Activated T-cell treated with anti-CD3 and anti-CD28 coated beads, Interleukin-2, amount 50 U/mL, for 4 hours (primary cell): ENCODE measurements at places on chromosomes 4 and X. TPM values are rescaled to one million over a fixed set of nuclear protein-coding genes. Genes with fewer than 3 reads are reported as not detected.

- DNase-seq: peak; percentile 36
Observed at GRCh38 chrX:130171446-130172126, at the start of gene RAB33A. RAB33A (plus strand) TSS chrX:130171962; CDS start chrX:130172063, 101 bp downstream.

DNA sequence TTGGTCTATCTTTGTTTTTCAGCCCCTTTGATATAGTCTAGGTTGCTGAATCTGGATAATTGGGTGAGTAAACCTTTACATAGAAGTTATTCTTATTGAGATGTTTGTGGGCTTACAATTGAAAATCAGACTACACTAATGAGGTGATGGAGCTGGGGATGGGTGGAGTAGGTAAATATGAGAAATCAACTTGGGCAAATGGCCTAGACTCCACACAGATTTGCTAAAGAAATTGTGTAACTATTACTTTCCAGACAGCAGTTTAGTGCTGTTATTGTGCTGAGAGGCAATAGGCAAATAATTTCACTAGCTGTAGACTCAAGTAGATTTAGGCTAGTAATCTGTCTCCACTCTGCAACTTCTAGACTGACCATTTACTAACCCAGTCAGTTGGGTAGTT, 8.2 kb downstream of the DIAPH2 start:
- no peak for DNase-seq

GRCh38 chr4:156495091-156495490, 476.5 kb downstream of the PDGFC start:
- no peak for DNase-seq

GRCh38 chrX:154466907-154467306, 8.8 kb downstream of the PLXNA3 start:
- no peak for DNase-seq

GRCh38 chr4:5143940-5144339, 92.7 kb downstream of the STK32B start:
- DNase-seq: no peak

DNA sequence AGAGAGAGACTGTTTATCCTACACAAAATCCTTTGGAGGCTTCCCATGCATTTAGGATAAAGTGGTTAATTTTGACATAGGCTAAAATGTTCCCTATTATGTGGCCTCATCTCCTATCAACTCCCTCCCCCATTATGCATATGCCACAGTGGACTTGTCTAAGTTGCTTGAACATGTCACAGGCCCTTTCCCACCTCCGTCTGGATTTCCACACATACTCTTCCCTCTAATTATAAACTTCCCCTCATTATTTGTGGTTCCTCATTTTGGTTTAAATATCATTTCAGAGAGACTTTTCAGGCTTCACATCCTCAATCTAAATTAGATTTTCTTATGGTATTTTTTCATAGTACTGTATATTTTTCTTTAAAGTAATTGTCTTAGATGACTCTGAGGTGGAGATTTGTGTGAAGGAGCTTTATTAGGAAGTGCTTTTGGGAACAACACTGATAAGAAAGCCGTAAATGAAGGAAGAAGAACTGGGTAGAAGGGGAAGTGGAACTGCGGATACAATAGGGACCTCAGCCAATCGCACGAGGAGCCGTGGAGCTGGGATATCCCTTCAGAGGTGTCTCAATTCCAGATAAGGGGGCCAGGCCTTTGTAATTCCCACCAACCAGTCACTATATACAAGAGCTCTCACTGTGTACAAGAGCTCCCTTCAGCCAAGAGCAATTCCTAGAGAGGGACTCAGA, 7.9 kb downstream of the C4orf17 start:
- DNase-seq: no peak

DNA sequence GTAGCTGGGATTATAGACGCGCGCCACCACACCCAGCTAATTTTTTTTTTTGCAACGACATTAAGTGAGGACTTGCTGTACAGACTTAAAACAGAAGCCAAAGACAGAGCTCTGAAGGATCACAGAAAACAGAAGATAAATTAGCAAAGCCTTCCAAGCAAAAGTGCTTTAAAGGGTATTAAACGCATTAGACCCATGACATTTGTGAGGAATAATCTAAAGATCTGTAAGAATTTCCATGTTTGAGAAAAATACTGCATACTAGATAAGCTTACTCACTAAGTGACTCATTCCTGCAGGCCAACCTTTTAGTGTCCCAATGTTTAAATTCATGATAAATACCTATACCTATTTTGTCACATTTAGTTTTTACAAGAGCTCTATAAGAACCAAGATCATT, 27.4 kb downstream of the SMARCA1 start:
- DNase-seq: no peak

GRCh38 chrX:132257116-132257515, 37.9 kb upstream of the RAP2C start:
- DNase-seq: no peak

GRCh38 chr4:113674251-113674650, 87.3 kb downstream of the CAMK2D start:
- no peak for DNase-seq

- DNase-seq: no peak
Observed at GRCh38 chrX:18146954-18147353, 73.7 kb downstream of the BEND2 start.

GRCh38 chrX:133171962-133172708, 46.0 kb downstream of the TFDP3 start:
- no peak for DNase-seq

The SULT1B1 gene
- total RNA-seq: 0.18 TPM

The LRIT3 gene
- 0.11 TPM for total RNA-seq

The PNMA5 gene
- not detected for total RNA-seq

The CORIN gene
- total RNA-seq: not detected

The UCP1 gene
- not detected for total RNA-seq

The TCEAL7 gene
- not detected for total RNA-seq
